ENCODE measurements at places on chromosomes 11 and 22. TPM values are rescaled to one million over a fixed set of nuclear protein-coding genes. Genes with fewer than 3 reads are reported as not detected.

DNA sequence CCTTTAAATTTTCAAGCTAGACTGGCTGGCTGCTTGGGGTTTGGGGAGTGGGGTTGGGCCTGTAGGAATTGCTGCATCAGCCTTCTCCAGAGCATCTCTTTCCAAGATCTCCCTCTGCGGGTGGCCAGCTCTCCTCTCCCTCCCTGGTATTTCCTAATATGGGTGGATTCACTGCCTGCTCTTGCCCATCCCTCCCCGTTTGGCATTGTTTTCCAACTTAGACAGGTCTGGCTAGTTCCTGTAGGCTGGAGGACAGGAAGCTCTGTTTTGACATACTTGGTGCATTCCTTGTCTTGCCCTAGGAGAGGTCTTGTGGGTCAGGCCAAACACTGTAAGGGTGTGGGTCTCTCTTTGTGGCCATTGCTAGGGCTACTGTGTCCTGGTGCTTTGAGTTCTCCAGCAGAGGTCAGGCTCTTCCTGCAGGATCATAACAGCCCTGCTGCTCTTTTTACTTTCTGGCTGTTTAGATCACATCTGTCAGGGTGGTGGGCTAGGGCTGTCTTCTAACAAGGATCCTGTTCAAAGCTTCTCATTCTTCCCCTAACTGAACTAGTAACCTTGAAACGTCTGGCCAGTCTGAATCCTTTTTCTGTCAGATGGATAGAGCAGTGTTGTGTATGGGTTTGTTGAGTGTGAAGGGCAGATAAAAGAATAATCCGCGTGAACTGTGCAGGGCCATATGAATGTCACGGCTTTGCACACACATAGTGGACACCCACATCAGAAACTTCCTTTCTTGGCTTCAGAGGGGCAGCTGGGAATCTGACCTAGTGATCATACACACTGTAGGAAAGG, 18.3 kb upstream of the MICALL1 start:
- peak; percentile 93 for DNase-seq

- no peak for DNase-seq
Measured at GRCh38 chr11:11536650-11537049, 85.2 kb downstream of the GALNT18 start.

DNA sequence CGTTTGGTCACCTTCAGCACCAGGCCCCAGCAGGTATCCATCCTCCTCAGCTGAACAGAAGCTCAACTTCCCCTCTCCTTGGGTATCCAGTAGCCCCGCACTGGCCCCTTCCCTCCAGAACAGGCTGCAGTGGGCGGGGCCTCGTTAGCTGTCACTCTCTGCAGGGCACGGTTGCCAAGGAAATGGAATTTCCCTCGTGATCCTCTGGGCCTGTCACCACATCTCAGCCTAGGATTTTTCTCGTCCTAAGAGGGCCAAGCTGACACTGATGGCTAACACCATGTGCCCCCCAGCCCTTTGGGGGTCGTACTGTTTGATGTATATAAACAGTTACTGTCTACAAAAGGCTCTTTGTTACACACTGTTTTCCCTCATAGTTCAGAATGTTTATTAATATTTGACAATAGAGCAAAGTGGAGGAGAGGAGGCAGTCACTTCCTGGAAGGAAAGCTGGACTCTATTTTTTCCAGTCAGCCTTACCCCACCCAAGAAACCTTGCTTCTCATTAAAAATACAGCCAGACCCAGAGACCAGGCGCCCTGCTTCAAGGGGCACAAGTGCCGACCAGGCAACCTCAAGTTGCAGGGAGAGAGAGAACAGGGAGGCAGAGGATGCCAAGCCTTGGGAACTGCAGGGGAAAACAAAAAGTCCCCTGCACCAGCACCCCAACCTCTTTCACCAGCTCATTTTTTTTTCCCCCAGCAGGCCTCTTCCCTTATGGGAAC, 44.5 kb downstream of the FEZ1 start:
- peak; percentile 88 for DNase-seq

GRCh38 chr22:49372111-49372529, 455.6 kb downstream of the BRD1 start:
- peak; percentile 3 for DNase-seq

- DNase-seq: no peak
Measured at GRCh38 chr22:44839061-44839460, 86.7 kb downstream of the ARHGAP8 start.

DNA sequence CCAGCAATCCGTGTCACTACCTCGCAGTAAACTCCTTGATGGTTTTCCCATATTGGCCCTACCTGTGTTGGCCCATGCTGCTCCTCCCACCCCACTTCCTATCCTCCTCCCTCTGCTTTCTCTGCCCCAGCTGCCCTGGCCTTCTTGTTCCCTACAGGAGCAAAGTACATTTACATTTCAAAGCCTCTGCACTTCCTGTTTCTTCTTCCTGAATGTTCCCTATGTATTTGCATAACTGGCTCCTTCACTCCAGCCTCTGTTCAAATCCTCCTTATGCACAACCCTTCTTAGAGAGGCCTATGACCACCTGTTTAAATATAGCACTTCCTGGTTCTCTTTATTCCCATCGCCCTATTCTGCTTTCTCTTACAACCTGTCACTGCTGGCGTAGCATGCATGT, 62.2 kb downstream of the PARVA start:
- no peak for DNase-seq

GRCh38 chr11:33525789-33526188, 174.8 kb downstream of the C11orf91 start:
- no peak for DNase-seq

DNA sequence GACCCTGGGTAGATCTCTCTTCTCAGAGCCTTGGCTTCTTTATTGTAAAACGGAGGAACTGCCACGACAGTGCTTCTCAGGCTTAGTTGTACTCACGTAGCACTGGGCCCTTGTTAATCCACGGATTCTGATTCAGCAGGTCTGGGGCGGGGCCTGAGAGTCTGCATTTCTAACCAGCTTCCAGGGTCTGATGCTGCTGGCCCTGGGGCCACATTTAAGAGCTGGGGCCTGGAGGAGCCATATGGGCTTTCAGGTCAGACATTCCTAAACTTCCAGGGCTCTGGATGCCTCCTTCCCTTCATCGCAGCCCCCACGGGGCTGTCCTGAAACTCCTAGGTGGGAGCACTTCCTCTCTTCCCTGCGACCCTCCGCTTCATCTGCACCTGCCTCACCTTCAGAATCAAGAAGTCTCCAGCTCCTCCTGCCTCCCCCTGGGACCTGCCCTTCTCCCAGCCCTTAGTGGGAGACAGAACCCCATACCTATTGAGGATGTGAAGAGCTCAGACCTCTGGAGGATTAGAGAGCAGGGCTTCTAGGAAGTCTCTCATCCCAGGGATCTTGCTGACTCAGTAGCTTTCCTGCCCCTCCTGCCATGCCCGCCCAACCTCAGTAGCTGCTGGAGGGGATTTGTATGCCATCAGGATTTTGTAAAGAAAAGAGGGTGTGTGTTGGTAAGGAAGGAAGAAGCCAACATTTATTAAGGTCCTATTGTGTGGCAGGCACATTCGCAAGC, 92.5 kb downstream of the LRRC32 start:
- DNase-seq: no peak

DNA sequence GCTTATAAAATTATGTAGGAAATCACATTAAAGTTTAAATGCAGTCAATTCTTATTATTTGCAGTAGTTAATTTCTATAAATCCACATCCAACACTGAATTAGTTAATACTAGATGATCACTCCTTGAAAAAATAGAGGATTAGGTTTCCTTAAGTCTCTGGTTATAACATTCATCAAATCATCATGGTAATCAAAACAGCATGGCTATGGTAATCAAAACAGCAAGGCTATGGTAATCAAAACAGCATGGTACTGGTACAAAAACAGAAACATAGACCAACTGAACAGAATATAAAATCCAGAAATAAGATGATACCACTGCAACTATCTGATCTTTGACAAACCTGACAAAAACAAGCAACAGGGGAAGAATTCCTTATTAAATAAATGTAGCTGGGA, 814.6 kb upstream of the CCDC179 start:
- no peak for DNase-seq

DNA sequence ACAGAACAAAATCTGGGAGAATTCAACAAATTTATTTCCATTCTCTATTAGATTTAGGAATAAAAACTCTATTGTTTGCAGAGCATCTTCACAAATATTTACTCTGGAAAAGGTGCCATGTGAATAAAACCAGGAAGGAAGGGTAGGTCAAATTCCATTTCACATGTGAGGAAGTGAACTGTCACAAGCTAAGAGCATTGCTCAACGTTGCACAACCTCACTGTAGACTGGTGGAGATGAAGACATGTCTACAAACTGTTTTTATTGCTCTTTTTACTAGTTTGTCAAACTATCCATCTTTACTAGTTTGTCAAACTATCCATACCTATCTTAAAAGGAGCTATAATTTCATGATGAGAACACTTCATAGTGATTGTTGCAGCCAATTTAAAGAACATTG, 236.4 kb downstream of the CNTN5 start:
- no peak for DNase-seq

- DNase-seq: no peak
Measured at GRCh38 chr11:28133146-28133545, 25.0 kb downstream of the METTL15 start.

GRCh38 chr11:116605543-116606459, 167.0 kb downstream of the BUD13 start:
- no peak for DNase-seq

- no peak for DNase-seq
Measured at GRCh38 chr22:38427940-38428339, 27.1 kb downstream of the KCNJ4 start.

DNA sequence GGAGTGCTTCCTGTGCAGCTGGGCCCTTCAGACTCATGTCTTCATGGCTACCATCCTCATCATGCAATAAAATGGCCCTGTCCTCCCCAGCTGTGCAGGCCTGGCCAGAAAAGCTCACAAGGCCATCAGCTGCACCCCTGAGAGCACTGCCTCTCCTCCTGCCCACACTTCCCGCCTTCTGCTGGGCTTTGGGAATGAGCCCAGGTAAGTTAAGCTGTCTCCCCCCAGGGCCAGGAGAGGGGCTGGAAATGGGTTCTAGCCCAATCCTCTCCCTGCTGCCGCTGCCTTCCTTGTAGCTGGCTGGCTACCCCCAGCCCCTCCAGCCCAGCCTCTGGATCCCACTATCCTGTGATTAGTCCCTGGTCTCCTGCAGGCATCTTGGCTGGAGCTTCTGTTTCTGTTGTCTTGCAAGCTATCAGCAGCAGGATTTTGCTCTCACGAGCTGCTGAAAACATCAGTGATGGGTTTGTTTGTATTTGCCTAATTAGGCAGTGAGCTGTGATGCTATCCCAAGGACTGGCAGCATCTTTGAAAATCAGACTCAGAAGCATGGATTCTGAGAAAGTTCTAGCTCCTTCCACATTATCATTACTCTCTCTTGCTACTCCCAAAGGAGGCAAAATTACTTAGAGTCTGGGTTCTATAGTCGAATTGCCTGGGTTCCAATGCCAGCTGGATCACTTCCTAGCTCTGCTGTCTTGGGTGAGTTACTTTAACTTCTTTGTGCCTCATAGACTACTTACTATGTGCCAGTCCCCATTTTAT, 168.1 kb downstream of the ST3GAL4 start:
- DNase-seq: no peak

- DNase-seq: no peak
Measured at GRCh38 chr22:23054531-23055257, 15.6 kb upstream of the GNAZ start.

DNA sequence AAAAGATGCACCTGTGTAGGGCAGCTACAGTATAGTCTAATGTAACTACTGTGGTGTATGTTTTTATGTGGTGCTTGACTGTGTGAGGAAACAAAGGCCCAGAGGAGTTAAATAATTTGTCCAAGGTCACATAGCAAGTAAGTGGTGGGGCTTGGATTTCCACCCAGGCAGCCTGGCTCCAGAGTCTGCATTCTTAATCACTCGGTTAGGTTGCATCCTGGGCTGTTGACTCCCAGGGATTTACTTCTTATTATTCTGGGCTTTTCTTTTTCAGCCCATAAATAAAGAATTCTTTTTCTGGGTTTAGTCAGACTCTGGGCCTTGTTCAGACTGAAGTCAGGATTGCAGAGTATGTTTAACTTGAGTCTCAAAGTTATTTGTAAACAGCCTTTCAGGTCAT, 82.1 kb downstream of the ARHGAP42 start:
- no peak for DNase-seq

GRCh38 chr11:120211522-120212258, 858 bp downstream of the OAF start:
- DNase-seq: no peak

- no peak for DNase-seq
Measured at GRCh38 chr11:130547761-130548490, 99.5 kb downstream of the ADAMTS15 start.

GRCh38 chr22:34308101-34308500, 387.8 kb upstream of the LARGE1 start:
- DNase-seq: no peak

- DNase-seq: no peak
Measured at GRCh38 chr11:74775762-74776161, 27.1 kb downstream of the RNF169 start.

DNA sequence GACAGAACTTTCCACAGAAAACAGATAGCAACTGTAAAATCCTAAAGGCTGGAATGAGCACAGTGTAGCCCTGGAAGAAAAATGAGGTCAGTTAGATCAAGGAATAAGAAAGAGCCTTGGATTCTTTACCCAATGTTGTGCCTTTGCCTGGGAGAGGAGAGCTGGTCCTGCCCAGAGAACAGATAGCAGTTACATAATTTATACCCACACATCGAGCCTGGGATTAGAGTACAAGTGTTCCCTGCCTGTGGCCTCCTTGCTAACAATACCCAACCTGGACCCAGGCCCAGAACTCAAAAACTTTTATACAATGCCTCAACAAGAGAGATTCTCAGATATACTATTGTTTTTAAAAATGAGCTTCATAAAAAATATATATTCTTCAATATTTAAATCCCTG, 1998.4 kb downstream of the LRRC4C start:
- no peak for DNase-seq

- DNase-seq: no peak
Measured at GRCh38 chr11:50187220-50187619, 154.5 kb downstream of the OR4C45 start.

- no peak for DNase-seq
Measured at GRCh38 chr22:44225091-44225689, 44.5 kb downstream of the PARVG start.

- no peak for DNase-seq
Measured at GRCh38 chr11:15764326-15764725, 592.0 kb downstream of the SOX6 start.

Gene FADS2
- 33.7 TPM for total RNA-seq

Gene DNAJB7
- total RNA-seq: not detected

Gene SMTNL1
- total RNA-seq: not detected

Gene RAPSN
- not detected for total RNA-seq

Gene RTN4R
- total RNA-seq: 15.7 TPM

Gene TEX54
- not detected for total RNA-seq

Gene CRYBB2
- total RNA-seq: not detected

Gene CEP126
- 2.6 TPM for total RNA-seq

Gene OR4A16
- total RNA-seq: not detected

Gene ISX
- 0.13 TPM for total RNA-seq

Gene TNNT3
- total RNA-seq: 4.7 TPM

Gene CHRM1
- total RNA-seq: 7.6 TPM
